ENCODE measurements at places on chromosomes 3 and 15. TPM values are rescaled to one million over a fixed set of nuclear protein-coding genes. Genes with fewer than 3 reads are reported as not detected.

Gene ELP6
- total RNA-seq = 31.5 TPM

Gene LRRC3B
- not detected for total RNA-seq

Gene IL17RB
- not detected for total RNA-seq

Gene OR5H2
- total RNA-seq = not detected

Gene TTBK2
- total RNA-seq = 10.5 TPM

Gene MORC1
- total RNA-seq = not detected

Gene RASGRP1
- total RNA-seq = 0.12 TPM

Gene PLCB2
- 0.53 TPM for total RNA-seq

Gene DLL4
- 1.5 TPM for total RNA-seq
